ENCODE measurements at places on chromosomes 6 and 20. TPM values are rescaled to one million over a fixed set of nuclear protein-coding genes. Genes with fewer than 3 reads are reported as not detected.

The DLL1 gene
- 14.1 TPM for polyA plus RNA-seq

The OXT gene
- polyA plus RNA-seq: not detected

The EBF4 gene
- polyA plus RNA-seq: 15.0 TPM

The SLC2A10 gene
- 13.3 TPM for polyA plus RNA-seq

The ZKSCAN8 gene
- 1.8 TPM for polyA plus RNA-seq

The HNF4A gene
- polyA plus RNA-seq: 1.3 TPM

DNA sequence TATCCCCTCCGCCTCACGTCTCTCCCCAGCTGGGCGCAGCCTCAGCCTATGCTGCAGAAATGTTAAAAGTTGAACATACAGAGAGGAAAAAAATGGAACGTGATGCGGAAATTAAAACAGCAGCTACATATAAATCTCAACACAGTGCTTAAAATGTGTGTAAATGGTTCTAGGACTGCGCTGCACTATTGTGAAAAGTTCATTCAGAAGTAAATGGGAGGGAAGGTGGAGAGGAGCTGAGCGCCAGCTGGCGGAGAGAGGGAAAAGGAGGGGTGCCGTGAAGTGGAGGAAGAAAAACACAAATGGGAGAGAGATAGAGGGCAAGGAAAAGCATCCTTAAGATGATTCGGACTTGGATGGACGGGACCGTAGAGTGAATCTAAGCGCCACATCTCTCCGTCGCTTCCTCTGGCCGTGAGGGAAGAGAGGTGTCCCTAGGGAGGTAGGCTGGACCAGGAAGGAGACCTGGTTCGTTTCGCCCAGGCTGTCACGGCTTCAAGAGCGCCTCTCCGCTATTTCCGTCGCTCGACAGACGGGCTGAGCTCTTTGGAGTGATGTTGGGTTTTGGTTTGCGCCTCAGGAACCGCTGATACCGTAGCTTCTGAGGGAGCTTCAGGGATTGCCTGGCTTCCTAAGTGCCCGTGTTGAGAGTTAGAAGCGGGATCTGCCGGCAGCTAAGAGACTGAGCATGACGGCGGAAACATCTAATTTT is 113.7 kb downstream of the TRIM27 start:
- H3K27me3 ChIP-seq: peaks cover 83% of the 10 kb centered on the region
- no peak overlapping the region for H3K4me3 ChIP-seq
- no peaks in the 10 kb centered on the region for H3K4me1 ChIP-seq
- no peak for DNase-seq

- peak; percentile 17 for DNase-seq
- no peaks in the 10 kb centered on the region for H3K27me3 ChIP-seq
- H3K4me1 ChIP-seq: peaks cover 61% of the 10 kb centered on the region
- H3K36me3 ChIP-seq: peaks cover 45% of the 10 kb centered on the region
- H3K4me3 ChIP-seq: no peak overlapping the region
- H3K27ac ChIP-seq: peak overlapping the region; percentile 31
Observed at GRCh38 chr20:34368547-34368946, 5.5 kb downstream of the ITCH start.

DNA sequence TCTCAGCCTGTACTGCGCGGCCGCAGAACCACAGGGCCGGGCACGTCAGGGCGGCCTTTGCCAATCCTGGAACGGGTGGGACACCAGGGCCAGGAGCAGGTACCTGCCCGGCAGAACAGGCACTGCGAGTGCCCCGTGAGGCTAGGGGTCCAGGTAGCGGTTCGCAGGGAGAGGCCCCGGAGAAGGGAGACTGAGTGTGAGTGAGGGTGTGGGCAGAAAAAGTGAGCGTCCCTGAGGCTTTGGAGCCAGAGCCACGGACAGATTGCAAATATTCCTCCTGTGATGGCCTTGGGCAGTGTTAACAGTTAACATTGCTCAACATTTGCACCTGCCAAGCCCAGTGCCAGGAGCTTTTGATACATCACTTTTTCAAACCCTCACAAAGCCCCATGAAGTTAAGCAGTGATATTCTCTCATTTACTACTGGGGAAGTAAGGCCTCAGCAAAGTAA is 491 bp downstream of the GNMT start:
- peaks cover 41% of the 10 kb centered on the region for H3K36me3 ChIP-seq
- no peaks in the 10 kb centered on the region for H3K27me3 ChIP-seq
- peaks cover 19% of the 10 kb centered on the region for H3K4me1 ChIP-seq
- peak overlapping the region; percentile 49 for H3K4me3 ChIP-seq

DNA sequence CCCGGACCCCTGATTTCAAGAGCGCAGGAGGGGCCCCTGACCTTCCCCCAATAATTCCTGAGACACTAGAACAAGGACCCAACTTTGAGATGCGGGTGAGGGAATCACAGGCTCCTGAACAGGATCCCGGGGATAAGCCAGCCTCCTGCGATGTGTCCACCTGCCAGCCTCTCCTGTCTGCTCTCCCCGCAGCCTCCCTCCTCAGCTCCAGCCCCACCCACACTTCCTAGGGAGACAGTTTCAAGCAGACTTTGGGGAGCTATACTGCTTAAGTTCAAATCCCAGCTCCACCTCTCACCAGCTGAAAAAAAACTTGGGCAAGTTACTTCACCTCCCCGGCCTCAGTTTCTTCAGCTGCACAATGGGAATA is 50.8 kb downstream of the GRM4 start:
- no peak overlapping the region for H3K27ac ChIP-seq
- H3K4me1 ChIP-seq: no peaks in the 10 kb centered on the region
- no peaks in the 10 kb centered on the region for H3K36me3 ChIP-seq
- no peak overlapping the region for H3K4me3 ChIP-seq
- peaks cover 29% of the 10 kb centered on the region for H3K27me3 ChIP-seq
- no peak for DNase-seq

DNA sequence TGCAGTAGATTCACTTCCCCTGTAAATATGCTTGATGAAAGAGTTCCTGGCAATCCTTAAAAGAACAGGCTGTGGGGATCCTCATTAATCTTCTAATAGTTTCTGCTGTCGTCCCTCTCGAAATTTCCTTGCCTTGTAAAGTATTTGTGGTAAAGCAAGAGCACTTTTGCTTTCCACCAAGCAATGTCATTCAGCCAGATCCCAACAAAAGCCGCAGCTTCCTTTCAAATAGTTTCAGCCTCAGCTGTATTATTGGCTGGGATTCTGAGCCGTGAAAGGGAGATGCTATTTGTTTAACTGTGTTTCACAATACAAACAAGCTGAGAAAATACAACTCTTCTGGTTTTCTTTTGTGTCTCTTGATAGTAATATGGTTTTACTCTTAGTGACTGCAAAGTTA is 48.9 kb upstream of the EPHA7 start:
- no peaks in the 10 kb centered on the region for H3K27me3 ChIP-seq
- H3K27ac ChIP-seq: no peak overlapping the region
- DNase-seq: no peak
- H3K4me1 ChIP-seq: no peaks in the 10 kb centered on the region

DNA sequence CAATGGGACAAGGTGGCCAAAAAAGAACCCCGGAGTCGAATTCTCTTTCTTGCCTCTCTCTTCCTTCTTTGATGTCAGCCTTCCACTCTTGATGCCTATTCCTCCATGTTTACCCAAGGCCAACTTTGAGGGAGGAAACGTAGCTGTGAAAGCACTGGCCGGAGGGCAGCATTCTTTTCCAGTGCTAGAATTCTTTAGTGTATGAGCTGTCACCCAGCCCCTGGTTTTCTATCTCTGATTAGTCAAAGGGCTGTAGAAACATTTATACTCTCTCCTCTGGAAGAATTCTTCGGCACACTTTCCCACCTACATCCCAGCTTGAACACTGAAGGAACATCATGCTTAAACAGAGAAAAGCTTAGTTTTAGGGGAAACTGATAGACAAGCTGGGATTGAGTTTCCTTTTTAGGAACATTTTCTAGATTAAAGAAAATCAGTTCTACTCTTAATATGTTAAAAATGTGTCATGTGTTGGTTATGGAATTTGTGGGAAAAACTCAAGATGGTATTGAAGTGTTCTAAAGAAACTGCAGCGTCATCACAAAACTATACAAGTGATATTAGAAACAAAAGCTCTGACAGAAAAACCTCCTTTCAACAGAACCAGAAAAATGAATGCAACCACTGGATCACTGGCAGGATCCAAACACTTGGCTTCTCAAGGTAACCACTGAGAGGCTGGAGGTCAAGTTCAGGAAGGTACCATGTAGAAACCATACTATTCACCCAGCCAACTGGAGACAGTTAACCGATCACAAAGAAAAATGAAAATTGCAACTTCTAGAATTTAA is 20.7 kb upstream of the UTRN start:
- H3K4me1 ChIP-seq: peaks cover 27% of the 10 kb centered on the region
- H3K4me3 ChIP-seq: no peak overlapping the region
- no peaks in the 10 kb centered on the region for H3K27me3 ChIP-seq
- no peak overlapping the region for H3K27ac ChIP-seq

- no peaks in the 10 kb centered on the region for H3K36me3 ChIP-seq
- H3K27ac ChIP-seq: no peak overlapping the region
- no peak overlapping the region for H3K4me3 ChIP-seq
- no peaks in the 10 kb centered on the region for H3K4me1 ChIP-seq
Observed at GRCh38 chr6:88266126-88266525, 100.0 kb upstream of the CNR1 start.

DNA sequence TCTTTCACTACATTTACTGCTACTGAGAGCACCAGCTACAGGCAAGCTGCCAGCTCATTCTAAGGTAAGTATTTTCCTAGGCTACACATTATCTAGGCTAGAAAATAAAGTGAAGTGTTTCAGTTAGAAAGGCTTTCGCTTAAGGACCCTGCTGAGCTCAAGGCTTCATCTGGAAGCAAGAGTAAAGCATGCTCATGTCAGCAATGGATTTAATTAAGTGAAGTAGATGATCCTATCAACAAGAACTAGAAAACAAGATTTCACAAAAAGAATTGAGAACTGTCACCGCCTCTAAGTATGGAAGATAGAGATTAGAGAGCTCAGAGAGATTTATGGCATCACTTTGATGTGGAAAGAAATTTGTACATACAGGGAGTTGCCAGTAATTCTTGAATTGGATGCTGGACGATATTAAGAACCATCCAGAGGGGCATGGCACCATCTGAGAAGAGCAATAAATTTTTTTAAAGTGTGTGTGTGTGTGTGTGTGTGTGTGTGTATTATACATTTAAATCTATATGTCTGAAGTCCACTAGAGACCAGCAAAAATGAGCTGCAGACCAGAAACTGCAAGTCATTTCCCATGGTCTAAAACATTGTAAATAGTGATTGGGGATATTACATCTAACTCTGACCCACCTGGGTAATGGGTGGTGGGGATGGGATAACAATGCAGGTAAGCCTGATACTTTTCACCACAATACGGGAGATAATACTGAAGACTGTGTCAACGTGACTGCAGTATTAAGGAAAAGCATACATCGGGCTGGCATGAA is 105.2 kb upstream of the MAP7 start:
- no peak for DNase-seq
- no peak overlapping the region for H3K4me3 ChIP-seq
- H3K27me3 ChIP-seq: no peaks in the 10 kb centered on the region
- H3K27ac ChIP-seq: no peak overlapping the region

DNA sequence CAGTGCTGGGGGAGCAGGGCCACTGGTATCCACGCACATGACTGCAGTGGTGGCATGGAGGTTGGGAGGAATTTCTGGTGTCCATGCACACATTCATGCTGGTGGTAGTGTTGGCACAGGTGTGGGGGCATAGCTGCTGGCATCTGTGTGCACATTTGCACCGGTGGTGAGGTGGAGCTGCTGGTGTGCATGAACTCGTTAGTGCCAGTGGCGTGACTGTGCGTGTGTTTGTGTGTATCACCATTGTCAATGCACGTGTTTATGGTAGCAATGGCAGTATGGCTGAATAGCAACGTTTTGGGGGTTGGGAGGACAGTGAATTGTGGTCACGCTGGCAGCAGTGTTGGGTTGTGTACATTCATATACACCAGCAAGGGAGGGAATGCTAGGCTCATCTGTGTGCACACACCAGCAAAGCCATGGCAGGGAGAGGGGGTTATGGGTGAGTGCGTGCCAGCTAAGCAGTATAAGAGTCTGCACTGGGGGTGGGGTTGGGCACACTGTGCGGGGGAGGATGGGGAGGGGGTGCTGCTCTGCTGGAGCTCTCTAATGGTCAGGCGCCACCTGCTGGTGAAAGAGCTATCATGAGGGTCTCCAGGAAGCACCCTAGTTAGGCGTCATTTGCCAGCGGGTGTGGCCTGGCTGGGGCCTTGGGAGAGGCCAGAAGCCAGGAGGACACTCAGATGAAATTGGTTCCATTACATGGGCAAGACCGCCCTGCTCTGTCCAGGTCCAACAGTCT is 626.1 kb upstream of the ID4 start:
- no peak overlapping the region for H3K27ac ChIP-seq
- no peaks in the 10 kb centered on the region for H3K27me3 ChIP-seq
- DNase-seq: peak; percentile 6
- no peak overlapping the region for H3K4me3 ChIP-seq
- no peaks in the 10 kb centered on the region for H3K36me3 ChIP-seq
- H3K4me1 ChIP-seq: no peaks in the 10 kb centered on the region

GRCh38 chr6:38703949-38704590 is 1.1 kb upstream of the GLO1 start:
- H3K4me3 ChIP-seq: no peak overlapping the region
- H3K27me3 ChIP-seq: peaks cover 6% of the 10 kb centered on the region
- DNase-seq: no peak
- H3K27ac ChIP-seq: no peak overlapping the region
- H3K36me3 ChIP-seq: no peaks in the 10 kb centered on the region

DNA sequence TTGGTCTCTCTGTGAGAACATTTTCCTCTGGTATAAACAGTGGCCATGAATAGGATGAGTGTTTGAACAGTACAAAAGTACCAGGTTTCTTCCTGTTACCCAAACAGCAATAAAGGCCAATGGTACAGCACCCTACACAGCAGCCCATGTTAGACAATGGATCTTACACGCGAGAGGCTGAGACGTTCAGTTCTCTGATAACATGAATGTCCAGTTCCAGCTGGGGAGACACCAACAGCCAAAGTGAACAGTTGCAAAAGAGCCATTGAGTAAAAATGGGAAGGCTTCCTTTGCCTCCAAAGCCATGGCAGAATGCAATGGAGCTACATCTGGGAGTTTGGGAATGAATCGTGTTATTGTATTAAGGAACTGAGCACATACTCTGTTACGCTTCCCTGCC is 246.8 kb upstream of the SGK1 start:
- no peaks in the 10 kb centered on the region for H3K27me3 ChIP-seq
- H3K4me3 ChIP-seq: no peak overlapping the region
- H3K4me1 ChIP-seq: no peaks in the 10 kb centered on the region
- no peak overlapping the region for H3K27ac ChIP-seq

DNA sequence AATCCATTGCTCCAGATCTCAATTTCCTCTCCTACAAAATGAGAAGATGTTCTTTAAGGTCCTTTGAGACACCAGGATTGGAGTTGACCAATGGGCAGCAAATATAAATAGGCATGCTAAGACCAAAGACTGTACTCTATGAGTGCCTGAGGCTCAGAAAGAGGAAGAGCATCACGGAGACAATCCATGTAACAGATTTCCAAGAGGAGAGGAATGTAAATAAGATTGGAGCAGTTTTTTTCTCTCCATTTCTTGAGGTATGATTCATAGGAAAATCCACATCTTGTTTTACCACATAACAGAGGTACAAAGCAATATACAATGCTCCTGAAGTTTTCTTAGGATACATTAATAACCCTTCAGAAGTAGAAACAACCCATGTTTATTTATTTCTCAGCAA is 109.8 kb downstream of the UBE3D start:
- DNase-seq: no peak
- H3K27ac ChIP-seq: no peak overlapping the region
- no peaks in the 10 kb centered on the region for H3K27me3 ChIP-seq
- H3K36me3 ChIP-seq: peaks cover 16% of the 10 kb centered on the region
- no peaks in the 10 kb centered on the region for H3K4me1 ChIP-seq
- H3K4me3 ChIP-seq: no peak overlapping the region

Measured in stomach (tissue), 19 donors.